Activated naive CD4-positive, alpha-beta T cell treated with Interleukin-2 at 50 U/mL for 16 hours (primary cell): ENCODE measurements at places on chromosomes 5 and 9.

DNA sequence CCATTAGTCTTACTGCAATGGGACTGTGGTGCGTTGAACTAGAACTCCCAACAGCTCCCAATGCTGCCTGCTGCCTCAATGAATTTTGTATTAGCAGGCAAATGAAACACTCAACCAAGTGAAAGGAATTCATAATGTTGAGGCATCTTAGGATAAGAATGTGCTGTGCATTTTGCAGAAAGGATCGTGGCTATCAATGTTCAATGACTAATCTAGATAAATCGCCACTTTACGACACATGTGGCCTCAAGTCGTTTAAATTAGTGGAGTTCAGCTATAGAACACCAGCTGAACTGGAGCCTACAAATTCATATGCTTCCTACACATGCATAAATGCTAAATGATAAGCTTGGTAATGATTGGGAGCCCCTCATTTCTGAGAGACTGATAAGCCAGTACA is 318.4 kb downstream of the PSAT1 start:
- DNase-seq, result no peak

GRCh38 chr5:96297290-96297689 is 135.8 kb downstream of the PCSK1 start:
- no peak for DNase-seq

GRCh38 chr9:125789196-125789595 is 42.0 kb downstream of the PBX3 start:
- no peak for DNase-seq

- DNase-seq, result no peak
Observed at GRCh38 chr5:96440185-96440538, 7.1 kb upstream of the PCSK1 start.

DNA sequence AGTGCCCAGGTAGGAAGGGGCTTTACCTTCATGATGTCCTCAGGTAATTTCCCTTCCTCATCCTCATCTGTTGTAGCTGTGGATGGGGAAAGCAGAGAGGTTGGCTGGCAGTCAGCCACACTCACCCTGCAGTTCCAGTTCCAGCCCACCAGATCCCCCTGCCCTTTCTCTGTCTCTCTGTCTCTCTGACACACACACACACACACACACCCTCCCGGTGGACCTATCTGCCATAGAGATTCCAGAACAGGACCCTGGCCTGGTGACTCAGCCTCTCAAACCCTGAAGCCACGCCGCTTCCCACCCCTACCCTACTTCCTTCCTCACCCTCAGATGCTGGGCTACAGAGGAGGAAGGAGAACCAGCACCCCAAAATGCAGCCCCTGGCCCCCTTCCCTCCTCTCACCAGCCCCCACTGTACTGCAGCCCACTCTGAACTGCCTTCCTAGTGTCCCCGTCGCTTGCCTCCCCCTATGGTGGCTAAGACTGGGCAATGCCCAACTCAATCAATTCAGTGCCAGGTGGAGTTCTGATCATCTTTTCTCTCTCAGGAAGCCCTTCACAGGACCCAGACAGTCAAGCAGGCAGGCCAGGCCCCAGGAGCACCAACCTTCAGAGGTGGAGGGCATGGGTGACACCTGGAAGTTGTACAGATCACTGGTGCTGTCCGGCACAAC is 4.8 kb downstream of the IRF1 start:
- DNase-seq, result no peak

GRCh38 chr9:131954299-131954698 is 125.4 kb downstream of the MED27 start:
- DNase-seq, result no peak

- no peak for DNase-seq
Observed at GRCh38 chr5:144812763-144813162, 642.1 kb downstream of the KCTD16 start.

- DNase-seq, result no peak
Observed at GRCh38 chr5:177350776-177351391, 584 bp downstream of the LMAN2 start.

GRCh38 chr5:80246001-80246758 is 9.7 kb downstream of the SERINC5 start:
- DNase-seq, result no peak

- peak; percentile 23 for DNase-seq
Observed at GRCh38 chr5:68343421-68343826, 127.9 kb downstream of the PIK3R1 start.

DNA sequence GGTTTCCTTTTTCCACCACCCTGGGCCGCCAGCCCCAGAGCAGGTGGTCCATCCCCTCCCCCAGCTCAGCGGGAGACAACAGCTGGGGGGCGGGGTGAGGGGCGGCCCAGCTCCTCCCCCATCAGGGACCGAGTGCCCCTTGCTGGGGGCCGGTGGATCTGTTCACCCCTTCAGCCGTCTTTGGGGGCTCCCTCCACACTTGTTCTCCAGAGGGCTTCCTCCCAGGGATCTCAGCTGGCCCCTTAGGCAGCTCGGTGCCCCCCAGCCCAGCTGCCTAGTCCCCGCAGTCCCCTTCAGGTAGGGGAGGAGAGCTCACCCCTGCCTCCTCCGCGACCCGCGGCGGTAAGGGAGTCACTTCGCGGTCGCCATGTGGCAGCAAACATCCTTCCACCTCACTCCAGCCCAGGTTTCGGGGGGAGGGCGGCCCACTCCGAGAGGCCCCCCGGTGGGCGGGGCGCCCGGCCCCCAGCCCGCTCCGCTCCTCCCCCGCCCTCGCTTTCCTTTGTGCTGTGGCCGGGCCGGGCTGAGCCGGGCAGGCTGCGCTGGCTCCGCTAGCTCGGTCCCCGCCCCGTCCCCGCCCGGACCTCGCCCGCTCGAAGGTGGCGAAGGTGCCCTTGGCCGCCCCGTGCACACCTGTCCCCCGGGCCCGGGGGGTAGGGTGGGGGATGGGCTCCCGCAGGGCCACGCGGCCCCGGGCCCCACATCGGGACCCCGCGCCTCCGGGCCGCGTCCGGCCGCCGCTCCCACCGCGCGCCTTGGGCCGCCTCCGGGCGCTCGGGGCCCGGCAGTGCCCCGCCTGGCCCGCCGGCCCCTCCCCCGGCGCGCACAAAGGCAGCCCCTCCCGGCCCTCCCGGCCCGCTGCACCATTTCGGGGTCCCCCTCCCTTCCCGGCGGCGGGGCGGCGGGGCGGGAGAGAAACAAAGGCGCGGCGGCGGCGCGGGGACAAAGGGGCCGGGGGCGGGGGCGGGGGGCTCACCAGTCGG is 683 bp downstream of the DBN1 start:
- DNase-seq, result peak; percentile 57

DNA sequence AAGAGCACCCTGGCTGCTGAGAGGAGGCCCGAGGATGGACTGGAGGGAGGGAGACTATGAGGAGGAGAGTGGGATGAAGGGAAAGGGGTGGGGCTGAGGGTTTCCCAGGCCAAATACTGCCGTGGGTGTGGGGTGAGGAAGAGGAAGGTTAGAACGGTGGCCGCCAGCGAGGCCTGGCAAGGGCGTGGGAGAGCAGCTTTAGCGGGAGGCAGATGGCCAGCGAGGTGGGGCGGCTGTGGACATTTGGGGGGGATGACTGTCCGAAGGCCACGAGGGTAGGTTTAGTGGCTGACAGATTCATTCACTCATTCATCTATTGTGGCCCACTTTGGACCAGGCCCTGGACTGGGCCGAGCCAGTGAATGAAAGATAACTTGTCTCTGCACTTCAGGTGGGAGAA is 47.8 kb upstream of the NEURL1B start:
- no peak for DNase-seq

DNA sequence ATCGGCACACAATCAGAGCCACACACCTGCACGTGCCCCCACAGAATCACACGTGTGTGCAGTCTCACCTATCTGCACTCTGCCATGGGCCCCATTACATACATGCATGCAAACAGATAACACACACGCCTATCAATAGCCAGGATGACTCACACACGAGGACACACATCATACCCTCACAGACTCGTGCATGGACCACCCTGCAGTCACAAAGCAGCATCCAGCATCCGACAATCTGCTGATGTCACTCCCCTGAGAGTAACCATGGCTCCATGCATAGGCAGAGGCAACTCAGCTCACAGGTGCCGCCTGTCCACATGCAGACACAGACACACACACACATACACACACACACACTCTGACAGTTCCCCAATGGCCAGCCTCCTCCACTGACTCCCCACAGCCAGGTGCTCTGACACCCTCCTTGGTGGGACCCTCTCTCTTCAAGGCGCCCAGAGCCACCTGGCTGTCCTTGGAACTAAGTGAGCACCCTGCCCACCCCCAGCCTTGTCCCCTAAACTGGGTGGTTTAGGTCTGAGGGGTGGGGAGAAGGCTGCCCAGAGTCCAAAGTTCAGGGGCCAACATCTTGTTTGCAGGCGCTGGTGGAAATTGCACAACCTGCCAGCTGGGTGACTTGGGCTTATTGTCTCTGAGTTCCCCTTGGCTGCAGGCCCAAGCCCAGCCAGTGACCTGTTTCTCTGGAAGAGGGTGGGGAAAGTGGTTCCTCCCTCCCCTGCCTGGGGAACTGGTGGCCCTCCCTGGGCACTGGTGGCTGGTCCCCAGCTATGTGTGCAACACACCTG is 34.6 kb upstream of the NEK6 start:
- DNase-seq, result no peak

GRCh38 chr9:81052846-81053245 is 636.5 kb downstream of the TLE1 start:
- no peak for DNase-seq

GRCh38 chr9:109745335-109746283 is 34.4 kb upstream of the PALM2AKAP2 start:
- DNase-seq, result no peak

- no peak for DNase-seq
Observed at GRCh38 chr5:149759986-149760853, 30.1 kb downstream of the PPARGC1B start.
